WTC11 (cell line): ENCODE measurements at places on chromosomes 1 and 21.
A peak's percentile ranks its signal among the peaks of the same experiment; 100 is the strongest.

DNA sequence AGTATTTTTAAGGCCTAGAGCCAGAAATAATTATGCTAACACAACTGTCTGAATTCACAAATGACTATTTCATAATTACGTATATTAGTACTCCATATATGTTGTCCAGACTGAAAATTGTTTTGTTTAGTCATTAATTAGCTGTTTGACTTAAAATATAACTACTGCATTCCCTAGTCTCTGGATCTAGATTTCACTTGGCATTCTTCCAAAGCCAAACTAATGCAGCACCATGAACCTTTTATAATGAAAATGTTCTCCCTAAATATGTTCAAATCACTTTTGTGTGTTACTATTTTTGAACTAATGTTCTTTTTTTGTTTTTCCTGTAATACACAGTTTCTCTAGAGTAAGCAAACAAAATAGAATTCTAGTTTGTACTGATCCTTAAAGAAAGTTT, 46.1 kb downstream of the CAMTA1 start:
- no peaks in the 10 kb centered on the region for H3K27me3 ChIP-seq
- peaks cover 8% of the 10 kb centered on the region for H3K36me3 ChIP-seq
- H3K4me3 ChIP-seq: no peak overlapping the region
- H3K27ac ChIP-seq: no peak overlapping the region

DNA sequence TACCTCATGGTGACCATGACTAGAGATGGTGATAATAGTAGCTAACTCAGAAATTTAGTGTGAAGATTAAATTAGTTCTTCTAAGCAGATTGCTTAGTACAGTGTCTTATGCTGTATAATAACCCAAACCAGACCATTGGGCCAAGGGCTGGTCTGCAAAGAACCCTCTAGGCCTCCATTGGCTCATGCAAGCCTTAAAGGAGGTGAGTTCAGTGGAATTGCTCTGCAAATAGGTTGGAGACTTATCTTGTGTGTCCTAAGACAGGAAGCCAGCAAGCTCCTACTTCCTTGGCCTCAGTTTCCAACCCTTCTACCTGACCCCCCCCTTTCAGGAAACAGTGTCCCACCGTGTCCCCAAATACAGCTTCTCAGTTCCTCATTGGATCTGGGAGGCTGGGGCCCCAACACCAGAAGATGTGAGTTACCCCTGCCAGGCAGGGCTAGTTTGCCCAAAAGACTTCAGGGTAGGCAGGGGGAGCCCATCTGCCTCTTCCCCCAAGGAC, 1.9 kb upstream of the MEF2D start:
- DNase-seq: no peak
- H3K36me3 ChIP-seq: no peaks in the 10 kb centered on the region
- peak overlapping the region; percentile 99 for H3K27ac ChIP-seq
- peaks cover 57% of the 10 kb centered on the region for H3K4me1 ChIP-seq
- H3K27me3 ChIP-seq: peaks cover 13% of the 10 kb centered on the region

DNA sequence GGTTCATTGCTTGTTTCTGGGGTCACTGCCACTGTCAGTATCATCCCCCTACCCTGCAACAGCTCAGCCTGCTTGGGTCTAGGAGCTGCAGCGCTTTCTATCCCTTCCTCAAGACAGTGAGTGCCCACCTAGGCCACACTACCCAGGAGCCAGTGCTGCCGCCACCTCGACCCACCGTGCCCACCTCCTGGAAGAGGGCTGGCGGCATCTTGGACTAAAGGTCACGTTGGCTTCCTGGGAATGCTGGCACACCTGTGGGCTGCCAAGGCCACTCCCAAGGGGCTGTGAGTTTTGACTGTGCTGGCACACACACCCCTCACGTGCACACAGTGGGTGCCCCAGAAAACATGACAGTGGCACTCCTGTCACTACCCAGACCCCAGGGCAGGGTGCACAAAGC, 22.1 kb downstream of the CRYAA start:
- no peak for DNase-seq
- H3K36me3 ChIP-seq: no peaks in the 10 kb centered on the region
- peaks cover 14% of the 10 kb centered on the region for H3K4me1 ChIP-seq
- H3K27me3 ChIP-seq: peaks cover 2% of the 10 kb centered on the region; the same call in 1 of the 2 replicates
- no peak overlapping the region for H3K4me3 ChIP-seq
- H3K27ac ChIP-seq: no peak overlapping the region

- H3K27me3 ChIP-seq: no peaks in the 10 kb centered on the region
- H3K4me3 ChIP-seq: no peak overlapping the region
- DNase-seq: peak; percentile 44
- H3K36me3 ChIP-seq: no peaks in the 10 kb centered on the region
These were observed 10.3 kb upstream of the LMNA start for GRCh38 chr1:156104065-156104810.

GRCh38 chr1:2815551-2815950, 14.1 kb upstream of the TTC34 start:
- no peak overlapping the region for H3K4me3 ChIP-seq
- H3K27ac ChIP-seq: no peak overlapping the region
- no peaks in the 10 kb centered on the region for H3K4me1 ChIP-seq
- DNase-seq: no peak
- H3K27me3 ChIP-seq: peaks cover 9% of the 10 kb centered on the region

DNA sequence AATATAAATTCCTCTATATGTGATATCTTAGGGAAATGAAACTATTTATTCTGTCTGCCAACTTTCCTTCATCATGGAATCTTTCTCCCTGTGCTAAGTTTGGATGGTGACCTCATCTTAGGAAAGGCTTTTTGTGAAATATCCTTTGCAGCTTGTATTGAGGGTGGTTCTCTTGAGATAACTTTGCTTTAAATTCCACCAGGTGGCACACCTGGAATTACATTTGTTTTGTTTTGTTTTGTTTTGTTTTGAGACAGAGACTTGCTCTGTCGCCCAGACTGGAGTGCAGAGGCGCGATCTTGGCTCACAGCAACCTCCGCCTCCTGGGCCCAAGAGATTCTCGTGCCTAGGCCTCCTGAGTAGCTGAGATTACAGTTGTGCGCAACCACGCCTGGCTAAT, 7.6 kb upstream of the CD1A start:
- no peak overlapping the region for H3K27ac ChIP-seq
- H3K36me3 ChIP-seq: no peaks in the 10 kb centered on the region
- H3K4me1 ChIP-seq: no peaks in the 10 kb centered on the region
- H3K27me3 ChIP-seq: no peaks in the 10 kb centered on the region; the same call in 1 of the 2 replicates
- H3K4me3 ChIP-seq: no peak overlapping the region
- DNase-seq: no peak

DNA sequence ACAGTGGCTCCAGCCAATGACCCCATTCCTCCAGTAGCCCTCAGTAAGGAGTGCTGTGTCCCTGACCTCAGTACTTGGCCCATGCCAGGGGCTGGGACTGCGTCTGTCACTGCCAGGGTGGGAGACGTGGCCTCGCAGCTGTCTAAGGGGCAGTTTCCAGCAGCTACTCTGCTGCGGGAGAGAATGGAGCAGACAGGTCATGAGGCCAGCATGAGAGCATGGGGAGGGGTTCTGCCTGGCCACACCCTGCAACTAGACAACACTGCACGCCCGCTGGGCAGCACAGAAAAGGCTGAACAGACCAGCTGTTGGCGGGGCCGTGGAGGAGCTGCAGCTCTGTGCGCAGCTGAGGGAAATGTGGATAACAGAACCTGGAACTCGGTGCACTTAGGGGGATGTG, 91.6 kb upstream of the COL6A1 start:
- H3K36me3 ChIP-seq: no peaks in the 10 kb centered on the region
- H3K4me1 ChIP-seq: no peaks in the 10 kb centered on the region

DNA sequence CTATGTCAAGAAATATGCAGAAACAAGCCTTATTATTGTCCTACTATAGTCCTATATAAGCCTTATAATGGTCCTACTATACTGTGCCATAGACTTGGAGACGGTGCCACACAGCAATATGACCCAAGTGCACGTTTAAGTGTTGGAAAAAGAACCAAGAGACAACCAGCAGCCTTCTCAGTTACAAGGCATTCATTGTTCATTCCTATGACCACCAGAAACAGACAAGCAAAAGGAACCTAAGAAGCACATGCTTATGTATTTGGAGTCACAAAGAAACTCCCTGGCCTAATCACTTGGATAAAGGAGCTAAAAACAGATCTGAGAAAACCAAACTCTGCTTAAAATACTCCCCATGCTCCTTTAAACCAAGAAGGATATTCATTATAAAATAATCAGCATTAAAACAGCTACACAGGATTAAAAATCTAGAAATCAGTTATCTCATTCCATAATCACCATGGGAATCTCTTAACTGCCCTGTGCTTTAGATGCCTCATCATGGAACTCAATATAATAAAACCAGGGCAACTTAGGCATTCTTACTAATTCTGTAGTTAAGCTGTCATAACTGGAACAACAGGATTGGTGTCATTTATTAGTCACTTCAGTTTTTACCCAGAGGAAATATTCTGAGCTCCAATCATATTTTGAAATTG, 7.0 kb downstream of the COLGALT2 start:
- no peak for DNase-seq
- peaks cover 67% of the 10 kb centered on the region for H3K27me3 ChIP-seq
- H3K36me3 ChIP-seq: no peaks in the 10 kb centered on the region
- H3K4me1 ChIP-seq: peaks cover 13% of the 10 kb centered on the region
- no peak overlapping the region for H3K4me3 ChIP-seq
